Activated CD4-positive, alpha-beta T cell treated with anti-CD3 and anti-CD28 coated beads, Interleukin-2, amount 50 U/mL, for 4 hours (primary cell): ENCODE measurements at places on chromosomes 2 and 18.

DNA sequence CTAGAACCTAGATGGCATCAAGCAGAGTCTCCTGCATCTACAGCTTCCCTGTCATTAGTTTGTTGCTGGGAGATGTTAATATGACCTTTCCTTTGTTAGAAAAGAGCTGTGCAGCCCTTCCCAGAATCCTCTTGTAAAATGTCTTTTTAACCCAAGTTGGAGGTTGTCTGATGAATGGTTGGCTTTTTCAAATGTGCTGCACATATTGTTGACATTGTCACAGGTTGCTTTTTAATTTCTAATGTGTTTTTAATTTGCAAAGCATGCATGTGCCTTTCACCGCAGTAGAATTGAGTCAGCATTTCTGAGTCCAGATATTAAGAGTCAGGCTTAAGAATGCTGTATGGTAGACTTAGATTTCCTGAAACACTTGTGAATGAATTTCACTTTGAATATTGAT, 120.8 kb downstream of the GREB1L start:
- no peak for DNase-seq

DNA sequence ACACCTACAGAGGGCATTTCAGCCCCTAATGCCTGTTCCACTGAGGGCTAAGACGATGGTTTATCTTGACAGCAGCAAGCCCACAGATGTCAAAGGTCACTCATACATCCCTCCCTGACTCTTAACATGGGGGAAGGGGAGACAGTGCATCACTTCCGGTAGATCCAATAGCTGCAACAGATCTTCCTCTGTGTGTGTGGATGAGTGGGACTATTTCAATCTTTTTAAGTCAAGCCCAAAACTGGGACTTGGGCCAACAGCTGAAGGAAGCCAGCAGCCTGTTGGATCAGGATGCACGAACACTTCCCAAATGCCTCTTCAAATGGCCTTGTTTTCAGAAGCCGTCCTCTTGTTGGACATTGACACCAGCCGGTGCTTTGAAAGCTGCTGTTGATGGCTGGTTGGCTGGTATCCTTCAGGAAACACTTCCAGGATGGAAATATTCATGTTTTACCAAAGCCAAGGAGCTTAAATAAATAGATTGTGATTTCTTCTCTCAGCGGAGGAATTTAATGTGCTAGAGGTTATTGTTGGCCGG, 59.2 kb downstream of the IL1R2 start:
- DNase-seq, result no peak

GRCh38 chr18:44795241-44795640, 114.6 kb downstream of the SETBP1 start:
- DNase-seq, result no peak

- no peak for DNase-seq
Observed at GRCh38 chr18:76213991-76214390, 281.1 kb downstream of the ZNF516 start.

- DNase-seq, result no peak
Observed at GRCh38 chr2:79320871-79321270, 161.3 kb upstream of the REG3A start.

GRCh38 chr2:53994818-53995808, 24.3 kb upstream of the PSME4 start:
- no peak for DNase-seq

- DNase-seq, result no peak
Observed at GRCh38 chr2:150127346-150127990, 360.0 kb downstream of the RND3 start.

DNA sequence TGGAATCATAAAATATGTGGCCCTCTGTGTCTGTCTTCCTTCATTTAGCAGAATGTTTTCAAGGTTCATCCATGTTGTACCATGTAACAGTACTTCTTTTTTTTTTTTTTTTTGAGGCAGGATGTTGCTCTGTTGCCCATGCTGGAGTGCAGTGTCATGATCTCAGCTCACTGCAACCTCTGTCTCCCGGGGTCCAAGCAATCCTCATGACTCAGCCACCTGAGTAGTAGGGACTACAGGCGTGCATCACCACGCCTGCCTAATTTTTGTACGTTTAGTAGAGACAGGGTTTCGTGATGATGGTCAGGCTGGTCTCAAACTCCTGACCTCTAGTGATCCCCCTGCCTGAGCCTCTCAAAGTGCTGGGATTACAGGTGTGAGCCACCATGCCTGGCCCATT, 31.2 kb downstream of the RAB1A start:
- no peak for DNase-seq

GRCh38 chr2:212915121-212915782, 236.2 kb downstream of the IKZF2 start:
- no peak for DNase-seq

DNA sequence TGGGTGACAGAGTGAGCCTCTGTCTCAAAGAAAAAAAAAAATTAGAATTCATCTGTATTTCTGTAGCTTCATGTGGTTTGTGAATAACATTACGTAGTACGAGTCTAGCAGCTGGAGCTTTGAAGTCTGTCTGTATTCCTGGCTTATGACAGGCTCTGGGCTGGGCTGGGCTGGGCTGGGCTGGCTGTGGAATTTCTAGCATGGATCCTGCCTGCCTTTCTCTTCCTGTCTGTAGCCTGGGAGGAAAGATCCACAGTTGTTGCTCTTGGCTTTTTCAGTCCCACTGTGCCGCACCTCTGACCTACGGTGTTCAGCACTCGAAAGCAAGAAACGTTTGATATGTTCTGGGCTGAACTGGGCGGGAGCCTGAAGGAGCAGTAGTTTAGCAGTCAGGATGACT, 55.4 kb downstream of the BOLA3 start:
- no peak for DNase-seq

GRCh38 chr2:179909845-179910734, 48.7 kb upstream of the ZNF385B start:
- DNase-seq, result no peak

DNA sequence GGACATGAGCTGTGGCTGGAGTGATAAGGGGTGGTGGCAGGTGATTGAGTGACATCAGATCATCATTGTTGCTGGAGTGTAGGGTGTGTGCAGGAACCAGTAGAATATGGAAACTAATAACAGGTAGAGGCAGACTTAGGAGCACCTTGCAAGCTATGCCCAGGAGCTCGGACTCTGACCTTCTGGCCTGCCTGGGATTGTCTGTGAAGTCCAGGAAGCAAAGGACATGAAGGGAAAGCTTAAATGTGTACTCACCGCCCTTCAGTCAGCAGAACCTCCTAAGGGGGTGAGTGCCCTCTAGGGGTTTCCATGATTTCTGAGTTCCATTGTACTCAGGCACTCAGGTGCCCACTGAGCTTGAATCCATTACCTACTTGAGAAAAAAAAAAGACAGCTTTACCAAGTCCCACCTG, 104.2 kb downstream of the CRIM1 start:
- DNase-seq, result no peak

GRCh38 chr2:151661625-151662024, 72.7 kb downstream of the NEB start:
- DNase-seq, result no peak

DNA sequence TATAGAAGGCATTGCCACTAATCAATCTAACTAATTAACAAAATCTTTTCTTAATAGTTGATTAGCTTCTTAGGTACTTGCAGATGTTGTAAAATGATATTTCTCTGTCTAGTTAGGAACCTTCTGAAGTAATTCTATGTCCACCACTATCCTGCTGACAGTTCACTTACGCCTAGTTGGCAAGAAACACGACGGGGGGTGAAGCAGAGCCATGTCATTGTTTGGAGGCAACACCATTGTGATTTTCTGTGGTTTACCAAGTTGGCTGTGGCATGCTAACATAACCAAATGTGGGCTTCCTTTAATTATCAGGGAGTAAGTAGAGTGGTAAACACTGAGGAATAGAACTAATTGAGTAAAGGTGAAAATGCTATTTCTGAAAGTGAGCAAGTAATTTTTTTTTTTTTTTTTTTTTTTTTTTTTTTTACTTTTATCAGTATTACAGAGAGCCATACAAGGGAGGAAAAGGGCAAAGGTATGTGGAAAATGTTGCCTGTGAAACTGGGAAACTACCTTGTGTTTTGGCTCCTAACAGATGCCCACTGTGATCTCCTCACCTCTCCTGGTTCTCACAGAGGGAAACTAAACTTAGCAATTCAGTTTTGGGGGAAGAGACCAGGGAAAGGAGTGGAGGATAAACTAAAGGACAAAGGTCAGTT, 126.8 kb downstream of the MEIS1 start:
- no peak for DNase-seq

GRCh38 chr2:226690461-226691024, 109.1 kb downstream of the IRS1 start:
- DNase-seq, result no peak

GRCh38 chr2:231926761-231927565, 767 bp upstream of the NPPC start:
- no peak for DNase-seq

GRCh38 chr2:201130524-201131186, 14.7 kb downstream of the CFLAR start:
- no peak for DNase-seq

- no peak for DNase-seq
Observed at GRCh38 chr2:53509831-53510388, 257.7 kb upstream of the CHAC2 start.

GRCh38 chr2:75589391-75590105, 28.8 kb upstream of the EVA1A start:
- DNase-seq, result no peak

- DNase-seq, result no peak
Observed at GRCh38 chr2:101971836-101972235, 19.9 kb upstream of the IL1R2 start.
